ENCODE measurements at places on chromosomes 7 and 10.
A peak's percentile ranks its signal among the peaks of the same experiment; 100 is the strongest.

GRCh38 chr10:101003639-101004206, 4.1 kb downstream of the LZTS2 start:
- DNase-seq = no peak

DNA sequence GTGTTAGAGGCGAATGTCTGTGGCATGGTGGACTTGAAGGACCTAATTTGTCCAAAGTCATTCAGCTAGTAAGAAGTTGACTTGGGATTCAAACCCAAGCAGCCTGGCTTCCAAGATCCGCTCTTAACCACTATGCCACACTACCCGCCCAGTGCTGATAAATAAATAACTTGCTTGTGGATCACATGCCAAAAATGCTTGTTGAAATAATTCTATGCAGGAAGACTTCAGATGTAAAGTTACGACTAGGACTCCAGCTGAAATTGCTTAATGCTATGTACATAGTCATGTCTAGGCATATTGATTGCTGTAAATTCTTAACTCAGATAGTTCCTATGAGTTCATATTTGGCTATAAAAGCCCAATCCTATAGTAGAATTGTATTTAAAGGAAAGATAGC, 76.0 kb downstream of the PLXDC2 start:
- DNase-seq = no peak

DNA sequence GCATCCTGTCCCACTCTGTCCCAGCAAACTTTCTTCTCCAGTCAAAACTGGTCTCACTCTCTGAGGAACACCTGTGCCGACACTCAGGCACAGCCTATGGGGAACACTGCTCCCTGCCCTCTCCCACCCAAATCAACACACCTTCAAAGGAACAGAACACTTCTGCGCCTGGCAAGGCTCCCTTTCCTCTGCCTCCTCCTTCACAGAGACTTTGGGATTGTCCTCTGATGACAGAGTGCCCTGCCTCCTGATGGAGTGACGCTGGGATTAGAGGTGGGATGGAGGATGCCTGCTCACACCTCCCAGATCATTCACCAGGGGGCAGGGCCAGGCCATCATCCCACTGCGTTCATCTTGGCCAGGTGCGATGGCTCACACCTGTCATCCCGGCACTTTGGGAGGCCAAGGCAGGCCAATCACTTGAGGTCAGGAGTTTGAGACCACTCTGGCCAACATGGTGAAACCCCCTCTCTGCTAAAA, 26.5 kb downstream of the KLF6 start:
- DNase-seq = no peak

DNA sequence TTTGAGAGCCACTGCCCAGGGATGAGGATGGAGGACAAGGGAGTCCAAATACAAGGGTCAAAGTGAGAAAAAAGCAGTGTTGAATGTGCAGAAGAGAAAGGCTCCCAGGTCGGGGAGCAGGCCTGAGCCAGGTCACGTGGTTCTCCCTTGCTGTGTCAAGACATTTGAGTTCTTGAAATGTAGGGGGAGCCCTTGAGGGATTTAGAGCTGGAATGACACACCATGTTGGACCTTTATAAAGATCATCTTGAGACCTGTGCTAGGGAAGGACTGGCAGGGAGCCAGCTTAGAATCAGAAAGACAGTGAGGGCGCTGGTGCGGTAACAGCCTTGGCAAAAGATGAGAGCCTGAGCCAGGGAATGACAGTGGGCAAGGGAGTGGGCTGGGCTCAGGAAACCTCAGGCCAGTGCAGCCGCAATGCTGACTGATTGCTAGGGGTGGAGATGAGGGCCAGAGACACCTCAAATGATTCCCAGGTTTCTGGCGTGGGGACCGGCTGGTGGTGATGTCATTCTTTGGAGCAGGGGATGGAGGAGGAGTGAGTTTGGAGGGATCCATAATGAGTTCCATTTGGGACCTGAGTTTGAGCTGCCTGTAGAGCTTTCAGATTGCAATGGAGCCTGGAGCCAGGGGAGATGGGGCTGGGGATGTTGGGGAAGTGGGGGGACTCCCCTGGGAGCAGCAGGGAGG, 120.1 kb downstream of the PTPN20 start:
- peak; percentile 27 for DNase-seq

DNA sequence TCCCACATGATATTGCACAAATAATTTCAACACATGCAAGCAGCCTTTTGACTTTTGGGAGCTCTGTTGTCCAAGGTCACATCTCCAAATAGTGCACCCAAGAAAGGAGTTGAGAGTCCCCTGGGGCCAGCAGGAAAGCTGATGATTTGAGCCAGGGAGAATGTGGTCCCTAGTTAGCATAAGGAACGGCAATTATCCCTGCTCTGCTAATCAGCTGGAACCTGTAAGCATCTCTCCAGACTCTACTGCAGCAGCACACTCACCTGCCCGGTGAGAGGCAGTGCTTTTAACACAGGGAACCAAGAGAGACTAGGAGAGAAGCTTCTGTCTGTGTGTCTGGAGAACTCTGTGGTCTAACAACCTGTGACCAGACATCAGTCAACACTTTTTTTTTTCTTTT, 17.0 kb downstream of the TRPV5 start:
- DNase-seq = no peak

DNA sequence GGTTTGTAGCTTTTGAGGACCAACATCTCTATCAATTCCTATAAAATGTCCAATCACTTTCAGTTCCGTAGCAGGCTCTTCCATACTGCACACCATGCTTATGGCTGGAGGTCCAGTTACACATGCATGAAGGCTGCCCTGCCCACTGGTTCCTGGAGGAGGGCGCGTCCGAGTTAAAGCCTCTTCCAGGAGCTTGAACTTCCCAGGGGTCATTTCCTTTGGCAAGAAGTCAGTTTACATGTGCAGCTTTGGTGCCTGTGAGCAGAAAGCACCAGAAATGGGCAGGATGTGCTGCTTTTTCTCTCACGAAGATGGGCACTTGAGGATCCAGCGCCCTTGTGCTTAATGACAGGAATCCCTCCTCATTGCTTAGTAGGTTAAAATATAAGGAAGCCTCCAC, 17.6 kb upstream of the PHYH start:
- no peak for DNase-seq

DNA sequence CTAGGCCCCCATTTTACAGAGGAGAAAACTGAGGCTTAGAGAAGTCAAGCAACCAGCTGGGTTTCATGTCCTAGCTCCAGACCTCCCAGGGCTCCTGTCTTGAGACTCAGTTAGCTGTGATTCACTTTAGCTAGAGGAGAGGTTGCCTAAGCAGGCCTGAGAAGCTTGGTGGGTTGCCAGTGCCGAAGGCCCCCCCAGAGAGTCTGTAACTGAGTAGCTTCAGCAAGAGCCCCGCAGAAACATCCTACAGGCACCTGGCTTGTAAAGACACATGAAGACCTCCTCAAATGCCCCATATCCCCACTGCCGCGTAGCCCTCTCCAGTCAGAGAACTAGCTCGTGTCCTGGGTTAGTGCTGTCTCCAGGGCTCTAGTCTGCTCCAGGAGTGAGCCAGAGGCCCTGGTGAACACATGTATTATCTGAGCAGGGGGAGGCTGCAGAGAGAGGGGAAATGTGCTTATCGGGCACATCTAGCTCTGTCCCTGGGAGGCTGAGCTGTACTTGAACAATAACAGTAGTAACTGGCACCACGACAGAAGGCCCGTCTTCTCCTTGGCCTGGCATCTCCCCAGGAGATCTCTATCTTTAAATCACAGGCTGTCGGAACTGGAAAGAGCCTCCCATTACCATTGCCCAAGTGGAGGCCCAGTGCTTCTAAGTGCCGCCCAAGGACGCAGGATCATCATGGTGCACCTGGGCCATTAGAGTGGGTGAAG, 28.9 kb downstream of the UNC5B start:
- no peak for DNase-seq

DNA sequence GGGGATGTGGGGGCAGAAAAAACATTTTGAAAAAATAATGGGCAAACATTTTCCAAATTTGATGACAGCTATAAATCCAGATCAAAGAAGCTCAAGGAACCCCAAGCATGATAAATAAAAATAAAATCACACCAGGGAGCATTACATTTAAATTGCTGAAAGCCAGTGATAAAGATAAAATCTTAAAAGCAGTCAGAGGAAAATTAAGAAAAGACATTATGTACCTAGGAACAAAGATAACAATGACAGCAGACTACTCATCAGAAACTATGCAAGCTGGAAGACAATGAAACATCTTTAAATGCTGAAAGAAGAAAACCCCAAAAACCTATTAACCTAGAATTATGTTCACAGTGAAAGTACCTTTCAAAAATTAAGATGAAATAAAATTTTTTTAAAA, 23.3 kb downstream of the NEUROG3 start:
- DNase-seq = no peak

- no peak for DNase-seq
These were observed 66.9 kb downstream of the MTPAP start for GRCh38 chr10:30282221-30282620.

DNA sequence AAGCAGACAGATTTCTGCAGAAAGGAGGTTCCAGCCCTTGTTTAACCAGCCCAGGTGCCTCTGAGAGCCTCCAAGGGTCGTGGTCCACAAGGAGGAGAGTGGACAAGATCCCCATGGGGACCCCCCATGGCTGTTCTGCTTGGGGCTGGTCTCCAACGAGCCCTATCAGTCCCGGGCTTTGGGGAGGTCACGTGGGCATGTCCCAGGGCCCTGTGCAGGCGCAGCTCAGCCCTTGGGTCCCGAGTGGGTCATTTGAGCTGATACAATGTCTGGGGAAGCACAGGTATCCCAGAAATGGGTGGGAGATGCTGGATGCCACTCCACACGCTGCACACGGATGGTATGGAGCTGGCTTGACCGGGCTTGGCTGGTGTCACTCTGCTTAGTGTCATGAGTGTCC, 57.8 kb downstream of the NPTX2 start:
- DNase-seq = no peak

DNA sequence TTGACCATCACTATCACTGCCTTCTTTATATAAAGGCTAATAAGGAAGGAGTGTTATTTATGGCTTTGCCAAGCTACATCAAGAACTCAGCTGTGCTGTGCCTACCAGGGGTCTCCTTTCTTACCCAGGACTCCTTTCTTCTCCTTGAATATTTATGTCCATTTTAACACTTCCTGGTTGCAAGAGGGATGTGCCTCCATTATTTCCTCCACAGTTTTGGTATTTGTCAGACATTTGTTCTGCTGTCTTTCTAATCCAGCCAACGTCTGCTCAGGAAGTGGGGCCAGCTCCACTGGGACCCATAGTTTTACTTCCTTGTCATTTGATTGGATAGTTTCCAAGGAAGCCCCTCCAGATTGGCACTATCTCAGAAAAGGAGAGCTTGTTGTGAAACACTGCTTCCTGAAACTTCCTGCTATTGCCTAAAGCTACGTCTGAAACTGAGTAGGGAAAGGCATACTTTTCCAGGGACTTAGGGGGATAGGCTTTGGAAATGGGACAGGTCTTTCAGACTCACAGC, 6.6 kb upstream of the STRIP2 start:
- no peak for DNase-seq

DNA sequence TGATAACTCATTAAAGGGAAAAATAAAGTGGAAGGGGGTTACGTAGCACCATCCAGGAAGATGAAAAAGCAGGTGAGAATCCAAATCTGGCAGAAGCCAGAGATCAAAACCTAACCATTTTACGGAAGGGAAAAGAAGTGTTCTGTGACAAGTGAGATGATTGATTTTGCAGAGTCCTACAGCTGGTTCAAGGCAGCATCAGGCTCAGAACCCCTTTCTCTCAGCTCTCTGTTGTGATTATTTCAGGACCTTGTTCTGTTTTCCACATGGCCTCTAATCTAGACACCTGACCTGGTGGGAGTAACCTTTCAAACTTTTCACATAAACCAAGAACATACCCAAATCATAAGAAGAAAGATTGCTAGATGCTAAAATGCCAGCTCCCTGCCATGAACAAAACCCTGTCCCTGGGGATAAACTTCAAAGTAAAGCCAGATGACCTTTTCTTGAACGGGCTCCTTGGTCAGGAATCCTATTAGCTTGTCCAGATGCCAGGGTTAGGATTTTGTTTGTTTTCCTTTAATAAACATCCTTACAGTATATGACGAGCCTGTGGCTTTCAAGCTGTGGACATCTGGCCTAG, 5.9 kb downstream of the DUSP5 start:
- no peak for DNase-seq

DNA sequence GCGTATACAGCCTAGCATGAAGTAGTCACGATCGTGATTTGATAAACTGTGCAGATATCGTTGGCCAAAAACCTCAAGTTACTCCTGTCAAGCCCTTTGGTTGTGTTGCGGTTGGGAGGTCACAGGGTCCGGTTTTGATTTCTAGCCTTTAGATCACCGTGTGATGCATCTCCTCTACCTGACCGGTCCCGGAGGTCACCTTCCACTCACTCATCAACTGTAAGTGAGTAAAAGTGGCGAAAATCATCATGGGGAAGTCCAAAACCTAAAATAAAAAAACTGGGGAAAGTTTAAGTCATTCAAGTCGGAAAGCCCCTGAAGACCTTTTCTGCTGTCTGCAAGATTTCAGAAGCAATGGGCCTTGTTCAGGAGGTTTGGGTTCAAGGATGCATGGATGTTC, 62.8 kb downstream of the ADARB2 start:
- no peak for DNase-seq

DNA sequence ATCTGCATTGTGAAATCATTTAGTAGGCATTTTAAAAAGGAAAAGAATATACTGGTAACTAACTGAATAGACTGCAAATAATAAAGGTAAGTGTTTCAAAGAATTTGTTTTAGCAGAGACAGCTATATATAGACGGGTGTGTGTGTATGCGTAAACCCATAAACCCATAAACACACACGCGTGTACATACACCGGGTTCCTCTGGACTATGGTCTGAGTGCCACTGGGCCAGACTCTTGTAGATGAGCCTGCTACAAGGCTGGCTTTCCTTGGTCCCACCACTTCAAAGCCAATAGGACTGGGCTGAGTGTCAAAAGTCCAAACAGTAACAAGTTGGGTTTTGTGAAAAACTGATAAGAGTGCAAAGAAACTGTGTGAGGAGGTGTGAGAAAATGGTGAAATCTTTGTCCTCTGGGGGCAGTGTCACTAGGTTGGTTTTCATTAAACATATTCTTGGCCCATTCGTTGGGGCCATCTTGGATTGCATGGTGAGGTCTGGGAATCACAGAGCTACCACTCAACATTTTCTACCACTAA, 39.8 kb downstream of the GNA12 start:
- DNase-seq = no peak

- no peak for DNase-seq
These were observed 57.3 kb upstream of the SMIM30 start for GRCh38 chr7:113175525-113176104.

- DNase-seq = no peak
These were observed 47.7 kb downstream of the ZNF277 start for GRCh38 chr7:112254156-112254555.

GRCh38 chr10:123262456-123262855, 108.3 kb downstream of the BUB3 start:
- no peak for DNase-seq

DNA sequence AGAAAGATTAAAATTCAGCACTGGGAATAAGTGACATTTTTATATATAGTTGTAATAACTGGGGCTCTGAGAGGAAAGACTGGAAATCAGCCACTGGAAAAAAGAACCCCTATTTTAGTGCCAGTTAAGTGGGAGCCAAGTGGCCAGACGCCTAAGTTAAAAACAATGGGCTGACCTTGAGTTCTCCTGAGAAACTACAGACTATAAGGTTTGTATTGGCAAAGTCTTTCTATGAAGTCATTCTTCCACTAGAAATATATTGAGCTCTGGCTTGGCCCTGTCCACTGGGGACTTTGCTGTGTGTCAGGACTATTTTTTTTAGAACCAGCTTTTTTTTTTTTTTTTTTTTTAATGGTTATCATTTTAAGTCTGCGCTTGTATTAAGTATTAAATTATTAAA, 210.6 kb upstream of the FZD8 start:
- DNase-seq = no peak

All from T-helper 2 cell (primary cell).